Chondrocyte (in vitro differentiated cells): ENCODE measurements at places on chromosomes 11 and 22. TPM values are rescaled to one million over a fixed set of nuclear protein-coding genes. Genes with fewer than 3 reads are reported as not detected.

DNA sequence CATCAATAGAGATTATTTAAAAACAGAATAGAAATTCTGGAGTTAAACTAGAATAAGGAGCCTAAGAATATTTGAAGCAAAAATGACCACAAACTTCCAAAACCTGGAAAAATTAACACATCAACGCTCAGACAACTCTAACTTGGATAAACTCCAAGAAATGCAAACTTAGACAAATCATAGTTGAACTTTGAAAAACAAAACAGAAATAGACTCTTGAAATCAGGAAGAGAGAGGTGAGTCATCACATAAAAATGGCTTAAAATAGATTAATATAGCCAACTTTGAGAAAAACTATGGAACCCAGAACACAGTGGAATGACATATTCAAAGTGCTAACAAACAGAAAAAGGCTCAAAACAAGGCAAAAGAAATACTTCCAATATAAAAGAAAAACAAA is 974.2 kb downstream of the JRKL start:
- H3K4me3 ChIP-seq: no peak overlapping the region
- H3K4me1 ChIP-seq: peaks cover 31% of the 10 kb centered on the region
- H3K27ac ChIP-seq: peak overlapping the region; percentile 86
- DNase-seq: no peak
- no peaks in the 10 kb centered on the region for H3K27me3 ChIP-seq

GRCh38 chr11:6333095-6333494 is 12.8 kb upstream of the CAVIN3 start:
- no peak for DNase-seq
- H3K4me3 ChIP-seq: no peak overlapping the region
- peaks cover 4% of the 10 kb centered on the region for H3K27me3 ChIP-seq
- H3K27ac ChIP-seq: peak overlapping the region; percentile 5
- H3K4me1 ChIP-seq: peaks cover 22% of the 10 kb centered on the region

GRCh38 chr11:33970984-33971466 is 79.1 kb upstream of the LMO2 start:
- peaks cover 17% of the 10 kb centered on the region for H3K27me3 ChIP-seq
- H3K4me3 ChIP-seq: no peak overlapping the region

- no peaks in the 10 kb centered on the region for H3K36me3 ChIP-seq
- no peak for DNase-seq
- H3K27ac ChIP-seq: no peak overlapping the region
- no peaks in the 10 kb centered on the region for H3K27me3 ChIP-seq
- H3K4me1 ChIP-seq: peaks cover 29% of the 10 kb centered on the region
Observed at GRCh38 chr11:69352166-69352565, 58.2 kb downstream of the MYEOV start.

APOA4 gene
- not detected in 3 replicates for total RNA-seq

GRCh38 chr11:15180212-15180792 is 65.6 kb downstream of the INSC start:
- H3K4me3 ChIP-seq: no peak overlapping the region
- H3K4me1 ChIP-seq: peaks cover 43% of the 10 kb centered on the region
- peak overlapping the region; percentile 70 for H3K27ac ChIP-seq
- DNase-seq: no peak

- no peaks in the 10 kb centered on the region for H3K36me3 ChIP-seq
- no peak overlapping the region for H3K4me3 ChIP-seq
- no peak overlapping the region for H3K27ac ChIP-seq
Observed at GRCh38 chr11:105466582-105467228, 143.2 kb upstream of the GRIA4 start.

- H3K27ac ChIP-seq: peak overlapping the region; percentile 13
- no peaks in the 10 kb centered on the region for H3K27me3 ChIP-seq
- no peak for DNase-seq
- peaks cover 7% of the 10 kb centered on the region for H3K4me1 ChIP-seq
- H3K4me3 ChIP-seq: no peak overlapping the region
- no peaks in the 10 kb centered on the region for H3K36me3 ChIP-seq
Observed at GRCh38 chr11:10366568-10367331, 61.9 kb downstream of the ADM start.

MYBPC3 gene
- not detected in 3 replicates for total RNA-seq

- H3K27me3 ChIP-seq: peaks cover 80% of the 10 kb centered on the region
- no peak overlapping the region for H3K27ac ChIP-seq
- no peak overlapping the region for H3K4me3 ChIP-seq
- no peaks in the 10 kb centered on the region for H3K4me1 ChIP-seq
- H3K36me3 ChIP-seq: peaks cover 3% of the 10 kb centered on the region
Observed at GRCh38 chr11:33879375-33879774, 12.5 kb downstream of the LMO2 start.

TSPAN32 gene
- total RNA-seq: not detected in 3 replicates

DNA sequence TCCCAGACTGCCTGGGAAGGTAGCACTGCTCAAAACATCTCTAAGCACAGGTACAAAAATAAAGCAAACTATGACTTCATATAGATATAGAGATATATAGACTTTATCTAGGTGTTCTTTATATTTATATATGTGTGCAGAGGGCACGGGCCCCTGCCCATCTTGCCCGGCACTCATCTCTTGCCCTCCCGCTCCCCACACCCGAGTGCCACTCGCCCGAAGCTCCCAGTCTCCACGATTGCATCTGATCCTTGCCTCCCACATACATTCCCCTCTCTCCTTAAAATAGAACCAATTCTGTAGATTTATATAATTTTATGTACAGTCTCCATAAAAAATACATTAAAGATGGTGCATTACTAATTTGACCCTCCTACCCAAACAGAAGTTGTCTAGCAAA is 55.5 kb downstream of the IGSF9B start:
- H3K27me3 ChIP-seq: no peaks in the 10 kb centered on the region
- no peak overlapping the region for H3K4me3 ChIP-seq
- no peak overlapping the region for H3K27ac ChIP-seq

DNA sequence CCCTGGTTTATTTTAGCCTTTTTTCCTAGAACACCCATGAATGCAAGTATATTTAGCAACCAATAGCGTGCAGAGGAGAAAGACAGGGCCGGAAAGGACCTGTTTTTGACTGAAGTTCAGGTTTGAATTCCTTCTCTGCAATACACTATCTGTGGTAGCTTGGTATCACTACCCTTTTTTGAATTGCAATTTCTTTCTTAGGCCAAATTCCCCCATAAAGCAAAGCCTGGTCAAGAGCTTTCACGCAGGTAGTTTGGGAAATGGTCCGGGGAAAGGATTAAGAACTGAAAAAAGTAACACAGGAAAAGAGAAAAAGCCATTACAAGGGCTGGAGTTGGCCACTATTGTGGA is 38.8 kb upstream of the PAMR1 start:
- DNase-seq: no peak
- H3K27ac ChIP-seq: no peak overlapping the region
- H3K36me3 ChIP-seq: peaks cover 3% of the 10 kb centered on the region
- no peaks in the 10 kb centered on the region for H3K27me3 ChIP-seq

- no peak for DNase-seq
- H3K4me1 ChIP-seq: peaks cover 36% of the 10 kb centered on the region
- no peaks in the 10 kb centered on the region for H3K36me3 ChIP-seq
- no peaks in the 10 kb centered on the region for H3K27me3 ChIP-seq
- H3K27ac ChIP-seq: no peak overlapping the region
Observed at GRCh38 chr22:30193031-30193775, 53.4 kb downstream of the LIF start.

GRCh38 chr11:57484141-57484710 is 23.9 kb downstream of the RTN4RL2 start:
- H3K4me3 ChIP-seq: no peak overlapping the region
- peaks cover 4% of the 10 kb centered on the region for H3K36me3 ChIP-seq
- H3K4me1 ChIP-seq: peaks cover 9% of the 10 kb centered on the region
- peaks cover 36% of the 10 kb centered on the region for H3K27me3 ChIP-seq
- no peak overlapping the region for H3K27ac ChIP-seq

POU2AF1 gene
- total RNA-seq: not detected in 3 replicates

TBX10 gene
- not detected in 3 replicates for total RNA-seq

DLG2 gene
- 1.3 to 4.9 TPM (median 2.2 TPM) in 3 replicates for total RNA-seq

GRCh38 chr11:69156235-69156639 is 502 bp downstream of the SMIM38 start:
- DNase-seq: no peak
- H3K4me3 ChIP-seq: no peak overlapping the region
- no peaks in the 10 kb centered on the region for H3K36me3 ChIP-seq
- peaks cover 32% of the 10 kb centered on the region for H3K4me1 ChIP-seq

GRCh38 chr11:1351278-1351937 is 38.3 kb upstream of the BRSK2 start:
- DNase-seq: no peak
- peaks cover 37% of the 10 kb centered on the region for H3K27me3 ChIP-seq
- no peak overlapping the region for H3K27ac ChIP-seq
- H3K36me3 ChIP-seq: peaks cover 1% of the 10 kb centered on the region

- peak overlapping the region; percentile 82 for H3K27ac ChIP-seq
- H3K36me3 ChIP-seq: no peaks in the 10 kb centered on the region
- peak overlapping the region; percentile 93 for H3K4me3 ChIP-seq
Observed at GRCh38 chr11:110431051-110431672, 1.4 kb downstream of the FDX1 start.

DNA sequence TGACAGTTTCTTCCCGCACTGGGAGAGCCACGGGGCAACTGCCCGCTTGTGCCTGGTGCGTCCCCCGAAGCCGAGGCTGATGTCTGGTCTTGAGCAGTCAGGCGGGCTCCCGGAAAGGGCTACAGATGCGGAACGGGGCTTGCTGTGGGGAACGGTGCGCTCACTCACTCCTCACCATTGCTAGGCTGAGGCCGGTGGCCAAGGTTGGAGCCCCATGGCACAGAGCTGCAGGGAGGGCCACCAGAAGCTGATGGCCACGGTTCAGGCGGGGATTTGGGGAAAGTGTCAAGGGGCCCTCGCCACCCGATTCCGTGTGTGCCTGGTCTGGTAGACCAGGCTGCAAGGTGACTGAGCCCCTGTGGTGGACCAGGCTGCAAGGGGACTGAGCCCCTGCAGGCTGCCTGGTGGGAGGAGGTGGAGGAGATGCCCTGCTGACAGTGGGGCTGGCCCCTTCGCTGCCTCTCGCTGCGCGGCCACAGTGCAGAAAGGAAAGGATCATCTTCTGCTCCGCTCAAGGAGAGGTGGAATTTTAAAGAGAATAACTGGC is 1315.8 kb downstream of the BRD1 start:
- H3K4me1 ChIP-seq: no peaks in the 10 kb centered on the region
- H3K27me3 ChIP-seq: no peaks in the 10 kb centered on the region
- H3K27ac ChIP-seq: no peak overlapping the region
- DNase-seq: no peak
- H3K36me3 ChIP-seq: peaks cover 1% of the 10 kb centered on the region

DNA sequence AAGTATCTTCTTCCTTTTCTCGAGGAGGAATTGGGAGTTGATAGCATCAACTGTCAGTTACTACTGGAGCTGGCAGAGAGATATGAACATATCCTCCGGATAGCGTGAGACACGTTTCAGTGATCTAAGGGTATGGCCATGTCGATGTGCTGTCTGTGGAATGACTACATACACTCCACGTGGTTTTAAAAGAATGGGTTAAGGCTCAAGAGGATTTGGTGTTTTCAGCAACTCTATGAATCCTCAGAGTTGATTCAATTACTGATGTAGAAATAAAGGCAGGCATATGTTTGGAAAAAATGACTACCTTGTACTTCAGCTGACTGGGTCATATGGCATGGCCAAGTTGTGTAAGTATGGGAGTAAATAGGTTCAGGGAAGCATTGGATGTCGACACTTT is 22.9 kb downstream of the MMP13 start:
- no peak overlapping the region for H3K4me3 ChIP-seq
- no peak for DNase-seq
- H3K27me3 ChIP-seq: peaks cover 8% of the 10 kb centered on the region
- no peak overlapping the region for H3K27ac ChIP-seq
- H3K4me1 ChIP-seq: no peaks in the 10 kb centered on the region

RASSF10 gene
- not detected in 3 replicates for total RNA-seq

DNA sequence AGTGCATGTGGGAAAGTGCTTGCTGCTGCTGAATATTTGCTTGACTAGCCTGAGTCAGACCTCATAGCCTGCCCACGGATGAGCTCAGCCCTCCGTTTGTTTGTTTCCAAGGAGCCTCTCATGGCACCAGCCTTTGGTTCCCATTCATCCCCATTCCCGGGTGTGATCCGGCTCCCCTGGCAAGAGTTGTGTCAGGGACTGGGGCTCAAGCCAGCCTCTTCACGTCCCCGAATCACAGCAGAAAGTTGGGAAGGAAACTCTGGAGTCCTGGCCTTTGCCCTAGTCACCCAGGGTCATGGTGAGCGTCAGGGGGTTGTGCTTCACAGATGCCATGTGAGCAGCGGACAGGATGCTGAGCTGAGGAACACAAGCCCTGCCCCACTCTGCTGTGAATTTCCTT is 13.8 kb downstream of the SEC14L3 start:
- no peak overlapping the region for H3K4me3 ChIP-seq
- H3K36me3 ChIP-seq: no peaks in the 10 kb centered on the region
- H3K27ac ChIP-seq: no peak overlapping the region
- DNase-seq: no peak

DNA sequence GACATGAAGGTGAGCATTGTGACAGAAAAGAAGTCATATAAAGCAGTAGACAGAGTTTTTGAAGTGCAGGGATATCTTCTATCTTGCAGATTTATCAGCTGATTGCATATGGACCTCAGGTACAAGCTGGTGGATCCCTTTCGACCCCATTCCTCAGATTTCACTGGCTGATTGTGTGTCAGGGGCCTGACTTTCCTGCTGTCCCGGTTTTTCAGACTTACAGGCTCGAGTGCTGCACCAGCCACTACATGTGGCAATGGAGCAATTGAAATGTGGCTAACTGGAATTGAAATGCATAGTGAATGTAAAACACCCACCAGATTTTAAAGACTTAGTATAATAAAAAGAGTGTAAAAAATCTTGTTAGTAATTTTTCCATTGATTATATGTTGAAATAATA is 50.3 kb downstream of the CLMP start:
- H3K27me3 ChIP-seq: peaks cover 2% of the 10 kb centered on the region
- H3K27ac ChIP-seq: no peak overlapping the region
- no peak for DNase-seq
- H3K36me3 ChIP-seq: no peaks in the 10 kb centered on the region
- no peak overlapping the region for H3K4me3 ChIP-seq

C11orf21 gene
- not detected in 3 replicates for total RNA-seq

DNA sequence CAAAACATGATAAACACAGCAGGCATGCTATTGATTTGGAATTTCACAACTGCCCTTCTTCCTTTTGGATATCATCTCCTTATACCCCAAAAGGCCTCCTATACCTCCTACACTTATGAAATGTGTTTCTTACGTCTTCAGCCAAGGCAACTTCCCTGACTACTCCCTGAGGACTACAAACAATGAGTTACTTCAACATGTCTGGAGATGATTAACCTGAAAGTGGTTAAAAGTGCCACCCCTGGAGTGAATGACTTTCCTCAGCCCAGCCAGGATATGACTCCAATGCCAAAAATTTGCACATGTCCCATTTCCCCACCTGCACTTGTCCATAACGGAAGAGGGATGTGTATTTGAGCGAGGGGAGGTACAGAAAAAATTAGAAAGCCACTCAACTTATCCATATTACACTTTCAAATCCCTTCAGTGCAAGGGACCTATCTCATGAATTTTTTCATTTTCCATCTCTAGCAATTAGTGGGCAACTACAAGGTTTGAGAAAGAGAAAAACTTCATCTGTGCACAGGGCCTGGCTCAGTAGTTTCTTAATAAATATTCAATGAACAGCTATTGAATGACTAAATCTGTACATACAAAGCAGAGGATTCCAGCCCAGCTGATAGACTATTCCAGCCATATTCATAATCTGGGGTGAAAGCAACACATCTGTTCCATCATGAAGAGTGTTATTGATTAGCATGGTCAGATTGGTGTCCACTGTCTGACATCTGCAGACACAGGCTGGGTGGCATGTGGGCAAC is 36.8 kb downstream of the KIRREL3 start:
- no peak overlapping the region for H3K4me3 ChIP-seq
- peaks cover 4% of the 10 kb centered on the region for H3K4me1 ChIP-seq
- DNase-seq: no peak
